ENCODE measurements at places on chromosomes 1 and 21. TPM values are rescaled to one million over a fixed set of nuclear protein-coding genes. Genes with fewer than 3 reads are reported as not detected.
A peak's percentile ranks its signal among the peaks of the same experiment; 100 is the strongest.

DNA sequence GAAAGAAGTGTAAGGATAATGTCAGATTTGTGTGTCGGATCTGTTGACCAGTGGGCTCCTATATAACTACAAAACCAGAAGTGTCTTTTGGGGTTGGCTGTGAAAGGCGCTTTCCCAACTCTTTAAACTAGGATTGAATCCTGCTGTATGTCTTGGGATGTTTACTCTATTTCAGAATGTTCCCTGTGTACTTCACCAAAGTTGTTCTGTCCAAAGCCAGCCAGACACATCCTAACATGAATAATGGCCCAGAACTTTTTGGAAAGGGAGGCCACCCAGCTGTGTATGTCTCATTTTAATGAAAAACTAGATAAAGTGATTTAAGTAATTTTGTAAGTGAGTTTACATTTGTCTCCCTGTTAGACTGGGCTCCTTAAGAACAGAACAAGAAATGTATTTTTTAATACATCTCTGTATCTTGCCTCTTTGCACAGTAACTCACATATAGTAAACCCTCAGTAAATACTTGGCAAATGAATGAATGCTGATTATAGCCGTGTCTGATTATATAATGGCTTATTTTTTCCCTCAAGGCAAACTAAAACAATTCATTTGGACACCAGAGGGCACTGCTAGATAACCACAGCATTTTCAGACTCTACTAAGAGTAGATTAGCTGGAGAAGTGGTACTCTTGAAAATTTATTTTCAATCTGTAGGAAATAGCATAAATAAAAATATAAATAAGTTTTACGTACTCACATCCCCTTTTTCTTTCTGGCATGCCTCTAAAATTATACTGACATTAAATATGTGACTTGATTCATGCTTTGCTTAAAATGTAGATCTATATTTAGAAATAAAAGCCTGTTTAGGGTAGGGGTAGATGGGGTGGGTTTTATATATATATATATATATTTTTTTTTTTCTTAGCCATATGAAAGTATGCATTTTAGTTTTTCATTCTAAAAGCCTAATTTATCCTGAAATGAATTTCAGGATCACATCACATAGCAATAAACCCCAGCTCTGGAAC lies 23.8 kb downstream of the TSEN15 start:
- DNase-seq = peak; percentile 27

DNA sequence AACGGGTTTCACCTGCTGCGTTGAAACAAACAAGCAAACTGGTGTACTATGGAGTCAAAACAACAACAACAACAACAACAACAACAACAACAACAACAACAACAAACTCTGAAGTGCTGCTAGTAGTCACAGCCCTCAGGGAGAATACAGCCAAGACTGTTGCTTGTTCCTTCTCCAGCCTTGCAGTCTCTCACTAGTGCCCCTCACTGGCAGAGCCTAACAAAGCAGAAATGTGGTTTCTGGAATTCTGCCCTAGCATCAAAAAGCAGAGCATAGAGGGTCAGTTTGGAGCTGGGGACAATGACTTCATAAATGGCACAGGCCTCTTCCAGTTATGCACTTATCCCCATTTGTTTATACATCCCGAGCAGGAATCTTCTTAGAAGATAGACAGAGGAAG lies 187.4 kb downstream of the KCNK2 start:
- DNase-seq = no peak

S100A14 gene
- not detected for total RNA-seq

- no peak for DNase-seq
Measured at GRCh38 chr1:27103498-27103897, 51.4 kb downstream of the SLC9A1 start.
